Activated CD8-positive, alpha-beta memory T cell treated with anti-CD3 and anti-CD28 coated beads for 1 hour (primary cell): ENCODE measurements at places on chromosomes 3 and 15.

- DNase-seq, result no peak
Measured at GRCh38 chr3:145429546-145429945, 731.4 kb downstream of the PLOD2 start.

- no peak for DNase-seq
Measured at GRCh38 chr3:135565546-135565945, 400.0 kb upstream of the PPP2R3A start.

DNA sequence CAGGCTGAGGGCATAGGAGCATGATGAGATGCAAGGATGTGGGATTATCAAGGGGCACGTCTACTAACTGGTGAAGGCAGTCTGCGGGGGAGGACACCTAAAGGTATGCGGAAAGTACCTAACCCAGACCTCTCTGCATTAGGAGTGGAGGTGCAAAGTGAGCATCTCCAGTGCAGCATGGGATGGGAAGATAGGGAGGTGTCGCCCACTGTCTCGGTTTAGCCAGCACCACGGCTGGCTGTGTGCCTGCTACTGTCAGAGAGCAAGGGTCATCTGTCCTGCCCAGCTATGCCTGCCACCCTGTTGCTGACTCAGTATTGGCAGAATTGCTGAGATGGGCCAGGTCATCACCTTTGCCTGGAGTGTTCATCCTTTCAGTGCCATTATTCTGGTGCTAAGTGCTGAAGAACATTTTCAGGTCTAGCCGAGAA is 40.1 kb downstream of the OXNAD1 start:
- no peak for DNase-seq

GRCh38 chr3:34312684-34313083 is 514.3 kb downstream of the PDCD6IP start:
- DNase-seq, result no peak

DNA sequence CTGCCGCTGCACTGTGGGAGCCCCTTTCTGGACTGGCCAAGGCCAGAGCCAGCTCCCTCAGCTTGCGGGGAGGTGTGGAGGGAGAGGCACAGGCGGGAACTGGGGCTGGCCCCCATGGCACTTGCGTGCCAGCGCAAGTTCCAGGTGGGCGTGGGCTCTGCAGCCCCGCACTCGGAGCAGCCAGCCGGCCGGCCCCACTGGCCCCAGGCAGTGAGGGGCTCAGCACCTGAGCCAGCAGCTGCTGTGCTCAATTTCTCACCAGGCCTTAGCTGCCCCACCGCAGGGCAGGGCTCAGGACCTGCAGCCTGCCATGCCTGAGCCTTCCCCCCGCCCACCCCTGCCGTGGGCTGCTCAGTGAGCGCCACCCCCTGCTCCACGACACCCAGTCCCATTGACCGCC is 4.6 kb upstream of the GPR156 start:
- DNase-seq, result no peak

DNA sequence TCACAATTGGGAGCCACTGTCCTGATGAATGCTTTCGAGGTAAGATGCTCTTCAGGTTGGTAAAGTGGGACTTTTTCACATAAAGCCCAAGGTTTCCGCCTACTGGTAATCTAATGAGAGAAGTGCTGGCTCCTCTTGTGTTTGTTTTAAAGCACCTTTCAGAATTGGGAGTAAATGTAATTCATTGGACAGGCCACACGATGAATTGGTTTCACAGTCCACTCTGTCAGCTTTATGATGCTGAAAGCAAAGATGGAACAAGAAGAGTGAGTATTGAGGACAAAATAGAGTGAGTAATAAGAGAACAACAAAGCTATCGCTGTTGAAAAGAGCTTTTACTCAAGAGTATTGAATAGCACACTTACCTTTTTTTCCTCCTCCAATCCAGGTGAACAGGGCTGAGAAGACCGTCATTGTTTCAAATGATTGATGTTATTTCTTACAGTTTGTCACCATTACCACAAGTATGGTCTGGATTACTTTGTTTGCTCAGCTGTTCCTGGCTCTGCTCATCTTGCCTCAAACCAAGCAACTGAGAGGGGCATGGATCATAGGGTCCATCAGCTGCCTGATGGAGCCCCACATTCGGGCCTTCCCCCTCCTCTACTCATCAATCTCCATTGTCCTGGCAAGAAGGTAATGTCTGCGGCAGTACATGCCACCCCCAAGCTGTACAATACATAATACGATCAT is 136.1 kb upstream of the CNTN4 start:
- DNase-seq, result no peak

- no peak for DNase-seq
Measured at GRCh38 chr15:47987461-47987860, 133.3 kb upstream of the SLC24A5 start.

DNA sequence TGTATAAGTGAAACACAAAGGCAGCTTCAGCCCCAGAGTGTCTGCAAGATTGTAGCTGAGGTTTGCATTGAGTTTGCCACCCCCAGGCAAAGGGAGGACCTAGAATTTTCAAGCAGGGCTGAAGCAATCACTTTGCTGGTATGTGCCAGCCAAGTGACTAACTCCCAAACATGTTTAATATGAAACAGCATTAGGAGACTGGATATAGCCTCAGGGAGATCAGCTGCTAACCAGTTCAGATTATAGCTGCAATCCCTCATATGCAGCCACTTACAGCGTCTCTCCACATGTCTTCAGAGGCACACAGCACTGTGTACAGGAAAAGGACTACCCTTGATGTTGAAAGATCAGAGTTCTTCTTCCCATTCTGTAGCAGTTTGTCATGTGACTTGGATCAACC is 38.4 kb upstream of the PPP2R3A start:
- DNase-seq, result no peak

- no peak for DNase-seq
Measured at GRCh38 chr15:31353931-31354330, 27.3 kb downstream of the KLF13 start.

DNA sequence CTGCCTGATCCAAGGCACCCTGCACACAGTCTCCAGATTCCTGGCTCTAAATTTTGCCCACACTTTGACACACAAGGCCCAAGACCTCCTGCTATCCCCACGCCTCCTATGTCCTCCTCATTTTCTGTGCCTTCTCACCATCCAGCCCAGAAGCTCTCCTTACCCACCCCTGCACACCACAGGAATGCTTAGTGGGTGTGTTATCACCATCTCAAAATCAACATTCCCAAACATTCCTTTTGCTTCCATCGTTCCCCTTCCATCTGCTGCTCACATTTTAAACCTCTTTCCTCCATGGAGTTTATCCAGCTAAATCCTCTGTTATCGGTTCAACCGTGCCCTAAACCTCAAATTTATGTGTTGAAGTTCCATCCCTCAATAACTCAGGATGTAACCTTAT is 43.9 kb downstream of the DGKG start:
- no peak for DNase-seq

DNA sequence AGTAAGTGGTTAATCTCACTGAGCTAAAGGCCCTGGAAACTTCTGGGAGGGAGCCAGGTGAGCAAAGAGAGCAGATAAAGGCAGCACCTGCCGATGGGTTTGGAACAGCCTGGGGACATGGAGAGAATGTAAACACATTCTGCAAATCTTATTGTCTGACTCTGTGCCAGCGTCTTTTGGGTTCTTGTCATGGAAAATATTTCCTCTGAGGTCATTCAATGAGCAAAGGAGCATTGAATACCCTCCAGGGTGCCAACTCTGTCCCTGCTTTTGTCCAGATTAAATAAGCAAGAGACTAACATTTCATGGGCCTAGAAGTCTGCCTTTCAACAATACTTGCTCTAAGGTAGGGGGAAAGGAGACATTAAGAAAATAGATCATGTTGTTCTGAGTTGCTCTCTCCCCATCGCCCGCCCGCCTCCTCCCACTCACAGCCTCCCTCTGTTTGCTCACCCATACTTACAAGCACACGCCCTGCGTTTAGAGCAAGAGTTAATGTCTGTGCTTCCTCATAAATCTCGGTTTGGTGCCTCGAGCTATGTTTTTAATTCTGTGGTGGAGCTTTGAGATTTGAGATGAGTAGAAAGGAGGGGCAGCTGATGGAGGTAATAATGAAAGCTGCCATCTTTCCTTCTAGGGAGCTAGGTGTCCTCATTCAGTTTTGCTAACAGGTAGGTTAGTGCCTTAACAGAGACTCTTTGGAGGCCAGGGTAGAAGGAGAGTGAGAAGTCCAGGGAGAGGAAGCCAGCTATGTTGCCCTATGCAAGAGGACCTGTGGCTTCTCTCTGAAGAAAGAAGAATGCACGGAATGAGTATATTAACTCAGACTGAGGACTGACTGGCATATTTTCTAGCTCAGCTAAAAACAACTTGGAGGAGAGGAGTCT is 132.9 kb downstream of the TPRG1 start:
- no peak for DNase-seq

- DNase-seq, result no peak
Measured at GRCh38 chr15:84840741-84841429, 23.7 kb downstream of the ALPK3 start.

DNA sequence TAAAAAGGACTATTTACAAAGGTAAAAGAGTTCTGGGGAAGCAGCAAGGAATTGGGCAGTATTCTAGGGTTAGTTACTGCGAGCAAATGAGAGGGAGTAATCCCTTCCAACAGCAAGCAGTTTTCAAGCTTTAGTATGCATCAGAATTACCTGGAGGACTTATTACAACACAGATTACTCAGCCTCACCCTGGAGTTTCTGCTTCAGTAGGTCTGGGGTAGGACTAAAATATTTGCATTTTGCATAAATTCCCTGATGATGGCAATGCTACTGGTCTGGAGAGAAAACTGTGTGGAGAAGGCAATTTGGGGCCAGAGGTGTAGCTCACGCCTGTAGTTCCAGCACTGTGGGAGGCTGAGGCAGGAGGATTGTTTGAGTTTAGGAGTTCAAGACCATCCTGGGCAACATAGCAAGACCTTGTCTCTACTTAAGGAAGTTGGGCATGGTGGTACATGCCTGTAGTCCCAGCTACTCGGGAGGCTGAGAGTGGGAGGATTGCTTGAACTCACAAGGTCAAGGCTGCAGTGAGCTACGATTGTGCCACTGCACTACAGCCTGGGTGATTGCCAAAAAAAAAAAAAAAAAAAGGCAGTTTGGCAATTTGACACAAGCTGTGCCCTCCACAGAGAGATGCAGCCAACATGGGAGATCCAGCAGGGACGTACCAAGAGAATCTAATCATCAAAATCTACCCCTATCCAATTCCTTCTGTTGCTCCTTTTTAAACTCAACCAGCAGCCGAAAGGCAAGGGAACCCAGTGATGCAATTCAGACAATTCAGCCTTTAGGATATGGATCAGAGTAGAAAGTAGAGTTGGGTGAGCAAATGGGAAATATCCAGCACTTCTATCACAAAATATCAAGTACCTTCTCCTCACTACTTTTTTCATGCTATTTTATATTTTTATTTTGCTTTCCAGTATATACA is 27.1 kb upstream of the AP4E1 start:
- no peak for DNase-seq

GRCh38 chr3:113439606-113440005 is 1.7 kb downstream of the CFAP44 start:
- no peak for DNase-seq

DNA sequence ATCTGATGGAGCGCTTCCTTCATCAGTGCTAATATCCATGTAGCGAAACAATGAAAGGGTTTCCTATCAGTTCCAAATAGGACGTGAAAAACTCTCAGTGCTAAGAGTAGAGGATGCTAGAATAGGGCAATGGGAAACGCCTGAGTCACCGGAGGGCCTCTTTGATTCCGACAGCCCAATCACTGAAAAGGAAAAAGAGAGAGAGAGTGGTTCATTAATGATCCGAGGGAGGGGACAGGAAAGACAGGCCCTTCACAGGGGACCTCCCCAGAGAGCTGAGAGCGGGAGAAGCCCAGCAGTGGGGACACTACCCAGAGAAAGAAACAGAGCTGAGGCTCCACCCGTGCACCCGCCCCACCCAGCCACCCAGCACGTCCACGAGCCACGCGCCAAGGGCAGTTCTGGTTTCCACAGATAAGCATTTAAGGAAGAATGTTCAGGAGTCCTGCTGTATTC is 76.9 kb downstream of the RPN1 start:
- no peak for DNase-seq

GRCh38 chr3:143935678-143936077 is 35.9 kb upstream of the DIPK2A start:
- no peak for DNase-seq

- no peak for DNase-seq
Measured at GRCh38 chr3:114440700-114441099, 146.9 kb downstream of the TIGIT start.

DNA sequence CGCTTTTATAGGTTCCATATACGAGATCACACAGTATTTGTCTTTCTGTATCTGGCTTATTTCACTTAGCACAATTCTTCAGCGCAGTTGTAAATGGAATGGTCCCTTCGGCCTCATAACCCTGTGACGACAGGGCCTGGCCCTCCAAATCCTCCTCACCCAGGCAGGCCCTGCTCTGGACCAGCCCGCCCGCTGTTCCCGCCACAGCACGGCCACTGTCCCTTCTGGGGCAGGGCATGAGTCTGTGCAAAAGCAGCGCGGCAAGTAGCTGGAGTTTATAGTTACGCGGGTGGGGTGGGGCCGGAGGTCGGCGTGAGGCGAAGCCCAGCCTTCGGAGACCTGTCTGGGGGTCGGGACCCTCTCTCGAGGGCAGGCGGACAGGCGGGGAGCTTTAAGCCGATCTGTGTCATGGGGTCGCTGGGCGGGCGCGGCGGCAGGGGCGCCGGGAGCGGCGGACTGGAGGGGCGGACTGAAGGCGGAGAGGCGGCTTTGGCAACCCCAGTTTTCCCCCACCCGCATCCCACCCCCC is 543 bp downstream of the ARPIN start:
- no peak for DNase-seq

GRCh38 chr3:31448035-31448881 is 84.5 kb upstream of the STT3B start:
- DNase-seq, result no peak

DNA sequence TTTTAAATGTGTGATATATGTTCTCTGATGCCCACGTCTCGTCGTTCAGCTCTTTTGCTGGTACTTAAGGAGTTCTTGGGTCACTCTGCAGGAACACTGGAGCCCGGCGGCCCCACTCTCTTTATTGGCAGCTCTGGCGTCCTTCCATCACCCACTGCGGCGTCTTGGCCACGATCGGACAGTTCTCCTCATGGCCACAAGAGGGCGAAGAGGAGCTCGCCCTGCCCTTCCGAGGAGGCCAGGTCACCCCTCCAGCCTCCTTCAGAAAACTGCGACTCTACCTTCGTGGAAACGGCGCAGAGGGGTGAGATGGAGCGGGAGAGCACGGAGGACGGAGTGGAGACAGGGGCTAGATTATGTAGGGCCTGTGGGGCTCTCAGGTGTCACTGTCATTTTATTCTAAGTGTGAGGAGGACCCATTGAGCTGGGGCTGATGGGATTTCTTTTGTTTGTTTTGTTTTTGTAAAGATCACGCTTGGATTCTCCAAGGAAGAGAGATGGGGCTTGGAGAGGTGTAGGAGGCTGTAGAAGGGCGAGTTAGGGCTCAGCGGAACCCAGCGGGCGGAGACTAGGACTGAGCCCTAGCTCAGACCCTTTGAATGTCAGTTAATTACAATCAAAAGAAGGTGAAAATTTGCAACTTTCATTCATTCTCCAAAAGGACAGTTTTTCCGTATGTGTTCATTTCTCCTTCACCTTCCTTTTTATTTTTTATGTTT is 28.0 kb upstream of the GABRA5 start:
- no peak for DNase-seq

- no peak for DNase-seq
Measured at GRCh38 chr3:134326760-134327593, 47.3 kb downstream of the AMOTL2 start.

GRCh38 chr15:25727116-25727515 is 136.0 kb downstream of the ATP10A start:
- DNase-seq, result no peak

GRCh38 chr3:122298239-122298638 is 26.8 kb upstream of the CSTA start:
- DNase-seq, result no peak

- DNase-seq, result no peak
Measured at GRCh38 chr3:128398586-128398985, 68.1 kb downstream of the DNAJB8 start.
